T-cell (primary cell): ENCODE measurements at places on chromosomes 5 and 9. TPM values are rescaled to one million over a fixed set of nuclear protein-coding genes. Genes with fewer than 3 reads are reported as not detected.

DNA sequence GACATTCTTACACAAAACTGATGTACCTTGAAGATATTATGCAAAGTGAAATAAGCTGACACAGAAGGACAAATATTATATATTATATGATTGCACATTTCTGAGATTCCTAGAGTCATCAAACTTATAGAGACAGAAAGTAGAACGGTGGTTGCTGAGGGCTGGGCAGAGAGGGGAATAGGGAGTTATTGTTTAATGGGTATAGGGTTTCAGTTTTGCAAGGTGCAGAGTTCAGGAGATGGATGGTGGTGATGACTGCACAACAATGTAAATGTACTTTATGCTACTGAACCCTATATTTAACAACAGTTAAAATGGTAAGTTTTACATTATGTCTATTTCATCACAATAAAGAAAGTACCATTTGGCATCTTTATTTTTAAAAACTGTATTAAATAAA is 315.8 kb upstream of the POU5F2 start:
- no peak overlapping the region for H3K27ac ChIP-seq
- no peak overlapping the region for H3K4me3 ChIP-seq
- no peaks in the 10 kb centered on the region for H3K27me3 ChIP-seq
- no peak for DNase-seq
- H3K36me3 ChIP-seq, result peaks cover 6% of the 10 kb centered on the region

ZNF367 gene
- total RNA-seq, result 5.9 TPM

GLDC gene
- total RNA-seq, result 0.70 TPM

GRCh38 chr5:148986636-148987035 is 76.2 kb downstream of the SH3TC2 start:
- H3K27ac ChIP-seq, result no peak overlapping the region

DNA sequence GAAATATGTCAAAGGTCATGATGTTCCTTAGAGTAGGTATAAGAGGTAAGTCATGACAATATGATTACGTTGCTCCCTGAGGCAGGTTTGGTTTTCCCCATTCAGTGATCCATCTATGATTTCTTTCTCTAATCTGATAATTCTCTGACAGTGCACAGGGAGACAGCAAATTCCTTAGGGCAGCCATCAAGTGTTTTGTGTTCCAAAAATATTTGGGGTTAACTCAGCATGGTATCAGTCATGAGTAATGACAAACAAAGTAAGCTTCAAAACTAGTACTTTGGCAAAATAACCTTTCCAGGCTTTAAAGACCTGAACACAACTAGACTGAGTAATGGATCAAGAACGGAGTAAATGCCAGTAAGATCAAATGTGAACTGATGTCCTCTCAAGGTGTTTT is 55.3 kb upstream of the SPATA31E1 start:
- H3K27ac ChIP-seq, result no peak overlapping the region
- H3K27me3 ChIP-seq, result no peaks in the 10 kb centered on the region
- no peak for DNase-seq
- no peaks in the 10 kb centered on the region for H3K4me1 ChIP-seq
- no peak overlapping the region for H3K4me3 ChIP-seq
- no peaks in the 10 kb centered on the region for H3K36me3 ChIP-seq

HMMR gene
- total RNA-seq, result 0.88 TPM

PCDHGA4 gene
- total RNA-seq, result 0.30 TPM

GRCh38 chr5:29796013-29796412 is 1397.5 kb upstream of the CDH6 start:
- no peak overlapping the region for H3K4me3 ChIP-seq
- no peaks in the 10 kb centered on the region for H3K36me3 ChIP-seq
- no peak for DNase-seq
- H3K27ac ChIP-seq, result no peak overlapping the region
- H3K27me3 ChIP-seq, result no peaks in the 10 kb centered on the region

ALDOB gene
- total RNA-seq, result 2.1 TPM

DNA sequence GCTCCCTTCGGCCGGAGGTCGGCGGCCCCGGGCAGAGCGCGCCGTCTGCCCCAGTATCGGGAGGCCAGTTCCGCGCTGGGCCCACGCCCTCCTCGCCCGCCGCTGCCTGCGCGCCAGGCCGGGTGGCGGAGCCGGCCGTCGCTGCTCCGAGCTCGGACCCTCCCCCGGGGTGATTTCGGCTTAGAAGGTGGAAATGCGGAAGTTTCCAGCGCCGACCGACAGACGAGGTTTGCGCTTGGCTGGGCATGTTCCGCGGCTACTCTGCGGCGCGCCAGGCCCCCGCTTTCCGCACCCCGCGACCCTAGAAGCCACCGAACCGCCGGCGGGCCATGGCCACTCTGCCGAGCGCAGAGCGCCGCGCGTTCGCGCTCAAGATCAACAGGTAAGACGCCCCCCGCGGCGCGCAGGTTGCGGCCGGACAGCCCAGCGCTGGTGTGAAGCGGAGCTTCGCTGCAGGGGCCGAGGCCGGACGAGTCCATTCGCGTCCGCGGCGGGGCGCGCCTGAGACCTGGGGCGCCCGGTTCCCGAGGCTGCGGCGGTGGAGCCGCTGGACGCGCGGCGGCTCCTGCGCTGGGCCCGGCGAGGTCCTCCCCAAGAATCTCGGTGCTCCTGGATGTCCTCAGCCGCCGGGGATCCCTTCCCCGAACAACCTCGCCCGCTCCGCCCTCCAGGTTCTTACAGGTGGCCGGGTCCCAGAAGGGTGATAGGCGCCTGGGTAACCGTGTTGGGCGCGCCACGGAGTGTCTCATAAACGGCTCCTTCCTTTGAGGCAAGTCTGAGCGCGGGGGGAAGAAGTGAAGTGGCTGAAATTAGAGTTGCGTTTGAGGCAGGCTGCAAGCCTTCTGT is at the start of gene DOCK8:
Gene DOCK8, plus strand, starts transcription at position 218 of the 846 bp plus-strand sequence. Its CDS starts 112 bp downstream, at position 330.
- H3K27ac ChIP-seq, result peak within 1 kb of the TSS; percentile 16
- peaks cover 3% of the 10 kb centered on the region for H3K4me1 ChIP-seq
- no peaks in the 10 kb centered on the region for H3K27me3 ChIP-seq
- H3K4me3 ChIP-seq, result peak within 1 kb of the TSS; percentile 64
- H3K36me3 ChIP-seq, result no peaks in the 10 kb centered on the region

SVEP1 gene
- not detected for total RNA-seq

DNA sequence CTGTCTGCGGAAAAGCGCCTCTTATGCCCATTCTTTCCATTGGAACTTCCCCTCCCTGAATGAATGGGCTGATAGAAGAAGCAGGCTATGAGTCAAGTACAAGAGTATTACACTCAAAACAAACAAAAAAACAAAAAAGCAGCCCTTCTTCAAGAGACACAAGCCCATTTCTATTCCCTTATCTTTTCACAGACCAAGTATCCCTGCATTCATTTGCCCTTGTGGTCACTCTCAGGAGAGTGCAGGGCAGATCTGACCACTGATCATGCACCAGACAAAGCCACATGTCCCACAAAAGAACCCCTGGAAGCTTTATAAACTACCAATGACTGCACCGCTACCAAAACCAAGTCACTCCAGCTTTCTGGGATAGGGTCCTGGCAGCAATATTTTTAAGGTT is 262.5 kb upstream of the TAS2R1 start:
- no peak for DNase-seq
- H3K36me3 ChIP-seq, result no peaks in the 10 kb centered on the region
- no peaks in the 10 kb centered on the region for H3K4me1 ChIP-seq
- H3K27ac ChIP-seq, result no peak overlapping the region
- H3K4me3 ChIP-seq, result no peak overlapping the region

ABITRAM gene
- 8.9 TPM for total RNA-seq

DNA sequence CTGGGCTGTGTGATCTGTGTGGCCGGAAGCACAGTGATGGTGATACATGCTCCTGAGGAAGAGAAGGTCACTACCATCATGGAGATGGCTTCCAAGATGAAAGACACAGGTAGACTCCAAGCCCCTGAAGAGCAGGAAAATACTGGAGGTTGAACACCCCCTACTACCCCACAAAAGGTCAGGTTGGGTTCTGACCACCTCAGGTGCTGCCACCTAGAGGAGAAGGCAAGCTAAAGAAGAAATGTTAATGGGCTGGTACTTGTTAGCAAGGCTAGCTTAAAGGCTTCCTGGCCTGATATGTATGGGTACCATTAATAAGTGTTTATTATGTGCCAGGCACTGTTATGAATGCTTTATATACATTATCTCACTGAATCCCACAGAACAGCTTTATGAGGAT is 11.7 kb downstream of the NIPAL4 start:
- H3K4me3 ChIP-seq, result no peak overlapping the region
- no peak for DNase-seq
- no peak overlapping the region for H3K27ac ChIP-seq
- H3K36me3 ChIP-seq, result peaks cover 2% of the 10 kb centered on the region

DNA sequence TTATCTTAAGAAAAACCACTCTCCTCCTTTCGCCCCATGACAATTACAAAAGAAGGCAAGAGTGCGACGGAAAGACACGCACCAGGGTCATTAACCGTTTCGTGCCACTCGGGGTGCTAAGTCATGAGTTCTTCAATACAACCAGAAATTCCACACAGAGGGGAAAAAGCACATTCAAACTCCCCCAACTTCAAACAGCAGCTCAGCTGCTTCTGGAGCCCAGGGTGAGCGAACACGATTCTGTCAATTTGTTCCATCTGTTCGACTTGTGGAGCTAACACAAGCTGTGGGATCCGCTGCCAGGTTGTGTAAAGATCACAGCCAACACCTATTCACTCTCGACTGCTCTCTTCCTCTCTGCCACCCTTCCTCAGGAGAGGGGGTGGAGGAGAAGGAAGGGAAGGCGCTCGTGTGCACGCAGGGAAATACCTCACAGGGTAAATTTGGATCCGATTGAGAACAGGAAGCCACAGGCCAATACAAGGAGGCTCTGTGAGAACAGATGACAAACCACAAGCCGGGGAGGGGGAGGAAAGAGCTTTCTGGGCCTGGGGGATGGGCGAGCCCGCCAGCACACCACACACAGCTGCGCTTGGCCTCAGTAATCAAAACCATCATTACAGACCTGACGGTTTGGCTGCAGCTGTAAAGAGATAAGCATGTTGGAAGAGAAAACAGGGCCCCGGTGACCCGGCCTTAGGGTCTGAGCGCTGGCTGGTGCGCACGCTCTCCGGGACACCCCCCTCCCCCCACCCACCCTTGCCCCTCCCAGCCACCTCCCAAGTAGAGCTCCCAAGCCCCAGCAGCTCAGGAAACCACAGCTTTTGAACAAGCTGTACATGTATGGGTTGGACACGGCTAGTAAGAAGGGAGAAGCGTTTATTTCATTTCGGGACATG is 54.3 kb downstream of the PTCH1 start:
- peak; percentile 86 for DNase-seq
- H3K27me3 ChIP-seq, result no peaks in the 10 kb centered on the region
- H3K4me1 ChIP-seq, result peaks cover 14% of the 10 kb centered on the region
- no peak overlapping the region for H3K27ac ChIP-seq
- H3K4me3 ChIP-seq, result peak overlapping the region; percentile 49

GRCh38 chr5:171488876-171489275 is 69.4 kb downstream of the FGF18 start:
- H3K4me1 ChIP-seq, result no peaks in the 10 kb centered on the region
- H3K27me3 ChIP-seq, result peaks cover 21% of the 10 kb centered on the region
- no peaks in the 10 kb centered on the region for H3K36me3 ChIP-seq
- H3K4me3 ChIP-seq, result no peak overlapping the region
